ENCODE measurements at places on chromosomes 1 and 21. TPM values are rescaled to one million over a fixed set of nuclear protein-coding genes. Genes with fewer than 3 reads are reported as not detected.
A peak's percentile ranks its signal among the peaks of the same experiment; 100 is the strongest.

DNA sequence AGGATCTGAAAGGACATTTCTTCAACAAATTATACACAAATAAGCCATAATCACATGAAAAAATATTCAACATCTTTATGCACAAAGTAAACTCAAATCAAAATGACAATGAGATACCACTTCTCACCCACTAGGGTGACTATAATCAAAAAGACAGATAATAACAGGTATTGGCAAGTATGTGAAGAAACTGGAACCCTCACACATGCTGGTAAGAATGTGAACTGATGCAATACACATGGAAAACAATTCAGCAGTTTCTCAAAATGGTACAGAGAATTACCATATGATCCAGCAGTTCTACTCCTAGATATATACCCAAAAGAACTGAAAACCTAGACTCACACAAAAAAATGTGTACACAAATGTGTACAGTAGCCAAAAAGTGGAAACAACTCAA, 62.5 kb downstream of the CHD5 start:
- no peak for DNase-seq

GRCh38 chr1:8409106-8409505, 91.2 kb downstream of the SLC45A1 start:
- no peak for DNase-seq

DNA sequence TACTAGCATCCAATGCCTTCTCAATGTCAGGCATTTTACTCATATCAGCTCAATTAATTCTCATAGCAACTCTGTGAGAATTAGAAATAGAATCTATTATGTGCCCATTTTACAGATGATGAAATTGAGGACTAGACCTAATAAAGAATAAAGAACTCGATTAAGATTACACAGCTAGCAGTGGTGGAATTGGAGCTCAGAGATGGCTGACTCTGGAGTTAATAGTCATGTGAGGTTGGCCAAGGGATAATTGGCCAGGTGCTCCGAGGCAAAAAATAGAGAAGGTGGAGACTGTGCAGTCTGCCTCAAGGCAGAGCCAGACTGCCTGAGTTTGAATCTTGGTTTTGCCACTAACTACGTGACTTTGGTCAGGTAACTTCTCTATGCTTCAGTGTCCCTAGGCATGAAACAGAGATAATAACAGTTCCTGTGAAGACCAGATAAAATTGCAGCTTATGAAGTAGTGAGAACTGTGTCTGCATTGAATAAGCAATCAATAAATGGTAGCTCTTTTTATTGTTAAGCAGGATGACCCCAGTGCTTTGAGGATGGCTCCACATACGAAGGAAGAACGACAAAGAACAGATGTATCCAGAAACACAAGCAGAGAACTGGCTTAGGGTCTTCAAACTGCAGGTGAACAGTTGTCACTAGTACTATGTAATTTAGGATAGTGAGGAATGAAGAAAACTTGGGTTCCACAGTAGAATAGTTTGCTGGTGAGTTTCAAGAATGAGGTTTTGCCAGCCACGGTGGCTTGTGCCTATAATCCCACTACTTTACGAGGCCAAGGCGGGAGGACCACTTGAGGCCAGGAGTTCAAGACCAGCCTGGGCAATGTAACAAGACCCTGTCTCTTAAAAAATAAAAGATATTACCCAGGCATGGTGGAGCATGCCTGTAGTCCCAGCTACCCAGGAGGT, 6.9 kb upstream of the CCSAP start:
- DNase-seq: no peak

- no peak for DNase-seq
Measured at GRCh38 chr21:43303275-43304178, 123.4 kb downstream of the SIK1 start.

DNA sequence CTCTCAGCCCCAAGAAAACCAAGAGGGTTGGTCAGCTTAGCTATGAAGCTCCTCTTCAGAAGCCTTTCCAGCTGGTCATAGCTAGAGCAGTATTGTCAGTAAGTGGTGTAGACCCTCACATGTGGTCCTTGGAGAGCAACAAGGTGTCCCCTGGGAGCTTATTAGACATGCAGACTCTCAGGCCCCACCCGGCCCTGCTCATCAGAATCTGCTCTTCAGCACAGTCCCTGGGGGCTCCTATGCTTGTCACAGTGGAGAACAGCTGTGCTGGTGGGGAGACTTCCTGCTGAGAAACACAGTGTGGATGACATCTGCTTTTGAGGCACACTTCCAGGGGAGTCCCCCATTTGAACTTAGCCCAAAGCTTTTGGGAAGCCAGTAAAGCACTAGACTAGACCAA, 21.9 kb upstream of the NEK2 start:
- no peak for DNase-seq

- DNase-seq: peak; percentile 76
Measured at GRCh38 chr1:36156329-36157114, 562 bp downstream of the MAP7D1 start.

GRCh38 chr1:40301541-40302299, 15.4 kb downstream of the COL9A2 start:
- no peak for DNase-seq

DNA sequence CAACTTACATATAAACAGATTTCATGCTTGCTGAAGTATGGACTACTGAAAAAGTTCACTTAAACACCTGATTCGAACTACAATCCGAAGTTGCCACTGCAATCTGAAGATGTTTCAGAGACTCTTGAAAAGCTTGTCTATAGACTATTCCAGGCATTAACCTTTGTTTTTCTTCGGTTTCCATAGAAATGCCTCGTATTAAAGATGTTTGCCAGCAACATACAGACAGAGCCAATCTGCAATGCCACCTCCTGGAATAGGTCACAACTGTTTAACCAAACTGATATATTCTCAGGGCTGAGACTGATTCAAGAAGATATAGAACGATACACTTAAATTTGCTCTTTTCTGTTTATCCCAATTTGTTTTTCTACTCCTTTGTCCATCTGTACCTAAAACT, 28.9 kb upstream of the DMRTB1 start:
- no peak for DNase-seq

- no peak for DNase-seq
Measured at GRCh38 chr1:154661110-154661509, 53.1 kb upstream of the ADAR start.

GRCh38 chr1:67214420-67215174, 48.3 kb downstream of the IL23R start:
- DNase-seq: no peak

DNA sequence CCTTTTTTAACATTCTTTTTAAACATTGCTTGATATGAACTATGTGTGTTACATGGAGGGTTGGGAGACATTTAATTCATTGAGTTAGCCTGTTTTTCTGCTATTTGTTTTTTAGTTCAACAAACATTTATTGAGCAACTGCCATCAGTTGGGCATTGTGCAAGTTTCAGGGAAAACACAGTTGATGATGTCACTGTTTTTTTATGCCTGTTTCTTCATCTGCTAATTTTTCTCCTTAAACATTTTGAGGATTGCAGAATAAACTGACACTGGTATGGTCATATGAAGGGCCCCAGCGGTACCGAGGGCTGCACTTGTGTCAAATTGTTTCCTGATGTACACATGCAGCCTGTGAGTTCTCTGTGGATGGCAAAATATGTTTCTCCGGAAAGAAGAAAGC, 253.0 kb downstream of the FGGY start:
- no peak for DNase-seq

GRCh38 chr21:38459490-38459889, 38.8 kb downstream of the ERG start:
- no peak for DNase-seq

- DNase-seq: no peak
Measured at GRCh38 chr1:218472885-218473284, 127.7 kb downstream of the TGFB2 start.

GRCh38 chr1:222769971-222770620, 33.1 kb downstream of the FAM177B start:
- no peak for DNase-seq

DNA sequence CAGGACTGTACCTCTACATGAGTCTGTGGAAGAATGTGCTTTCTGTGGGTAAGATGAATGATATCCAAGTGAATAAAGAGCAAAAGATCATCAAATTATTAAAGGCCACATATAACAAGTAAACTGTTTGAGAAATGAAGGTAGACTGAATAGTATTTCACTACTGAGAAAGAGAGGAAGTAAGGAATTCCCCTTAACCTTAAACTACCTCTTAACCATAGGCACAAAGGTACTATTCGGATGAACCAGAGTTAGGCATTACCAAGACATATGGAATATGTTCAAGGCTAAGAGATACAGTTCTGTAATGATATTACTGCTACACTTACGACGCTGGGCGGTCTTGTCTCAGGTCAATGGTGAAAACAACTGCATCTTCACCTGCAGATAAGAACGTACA, 25.5 kb downstream of the DCAF8 start:
- no peak for DNase-seq

DNA sequence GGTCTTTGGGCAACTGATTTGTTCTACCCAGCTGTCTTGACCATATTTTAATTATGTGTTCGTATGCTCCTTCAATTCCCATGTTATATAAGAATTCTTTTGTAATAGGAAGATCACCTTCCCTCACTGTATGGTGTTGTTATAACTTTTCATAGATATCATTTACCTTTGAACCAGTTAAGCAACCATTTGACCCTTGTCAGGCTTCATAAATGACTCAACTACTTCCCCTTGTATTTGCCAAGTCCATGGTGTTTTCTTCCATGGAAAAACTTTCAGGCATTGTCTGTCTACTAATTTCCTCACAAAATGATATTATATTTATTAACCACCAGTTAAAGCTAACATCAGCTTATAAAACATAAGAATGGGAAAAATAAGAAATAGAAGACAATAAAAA, 5.1 kb downstream of the BPNT1 start:
- no peak for DNase-seq

- no peak for DNase-seq
Measured at GRCh38 chr21:31156662-31157061, 118.4 kb upstream of the KRTAP19-8 start.

GRCh38 chr1:168907786-168908348, 178.9 kb upstream of the DPT start:
- no peak for DNase-seq

GRCh38 chr1:21574466-21575151, 65.4 kb downstream of the ALPL start:
- DNase-seq: no peak

DNA sequence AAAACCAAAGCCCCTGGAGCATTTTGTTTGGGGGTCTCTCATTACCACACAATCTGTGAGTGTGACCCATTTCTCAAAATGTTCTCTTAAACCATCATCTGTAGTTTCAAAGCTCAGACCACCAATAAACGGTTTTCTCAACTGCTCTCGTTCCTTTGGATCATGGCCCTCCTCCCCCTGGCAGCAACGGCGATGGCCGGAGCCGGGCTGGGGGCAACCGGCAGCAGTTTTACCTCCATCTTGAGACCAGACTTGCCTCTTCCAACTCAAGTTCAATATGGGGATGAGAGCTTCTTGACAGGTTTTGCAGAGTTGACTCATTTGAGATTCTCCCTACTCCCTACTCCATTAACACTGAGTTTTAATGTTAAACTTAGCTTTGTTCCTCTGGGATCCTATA, 29.7 kb downstream of the LRRC42 start:
- no peak for DNase-seq

DNA sequence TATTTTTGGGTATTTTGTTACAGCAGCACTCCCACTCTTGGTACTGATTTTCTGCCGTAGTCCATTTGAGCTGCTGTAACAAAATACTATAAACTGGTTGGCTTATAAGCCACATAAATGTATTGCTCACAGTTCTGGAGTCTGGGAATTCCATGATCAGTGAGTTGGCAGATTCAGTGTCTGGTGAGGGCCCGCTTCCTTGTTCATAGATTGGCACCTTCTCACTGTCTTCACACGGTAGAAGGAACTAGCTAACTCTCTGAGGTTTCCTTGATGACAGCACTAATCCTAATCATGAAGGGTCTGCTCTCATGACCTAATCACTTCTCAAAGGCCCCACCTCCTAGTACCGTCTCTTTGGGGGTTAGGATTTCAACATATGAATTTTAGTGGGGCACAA, 85.2 kb downstream of the HHAT start:
- DNase-seq: no peak

- DNase-seq: no peak
Measured at GRCh38 chr1:186492531-186493291, 31.8 kb upstream of the PDC start.

DNA sequence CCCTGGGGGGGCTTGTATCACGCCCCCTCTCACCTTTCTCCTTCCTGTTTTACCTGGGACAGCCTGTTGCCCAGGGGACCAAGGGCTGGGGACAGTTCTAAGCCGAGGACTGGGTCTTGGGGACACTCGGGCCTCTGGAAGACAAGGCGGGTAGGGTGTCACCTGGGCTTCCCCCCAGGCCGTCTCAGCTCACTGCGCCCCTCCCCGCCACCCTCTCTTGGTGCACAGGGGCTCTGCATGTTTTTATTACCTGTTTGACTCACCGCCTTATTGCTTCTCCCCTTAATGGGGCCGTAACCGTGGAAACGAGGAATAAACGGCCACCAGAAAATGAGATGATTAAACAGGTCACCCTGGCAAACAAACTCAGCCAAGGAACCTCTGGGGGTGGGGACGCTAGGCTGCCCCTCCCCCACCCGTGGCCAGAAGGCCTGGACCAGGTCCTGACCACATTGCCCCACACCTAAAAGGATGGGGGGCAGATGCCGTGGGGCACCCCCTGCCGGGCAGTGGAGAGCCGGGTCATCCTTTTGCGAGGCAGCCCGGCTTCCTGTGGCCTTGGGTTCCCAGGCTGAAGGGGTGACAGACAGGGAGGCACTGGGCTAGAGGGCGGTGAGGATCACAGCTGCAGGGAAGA, 109.9 kb downstream of the CASZ1 start:
- no peak for DNase-seq

DNA sequence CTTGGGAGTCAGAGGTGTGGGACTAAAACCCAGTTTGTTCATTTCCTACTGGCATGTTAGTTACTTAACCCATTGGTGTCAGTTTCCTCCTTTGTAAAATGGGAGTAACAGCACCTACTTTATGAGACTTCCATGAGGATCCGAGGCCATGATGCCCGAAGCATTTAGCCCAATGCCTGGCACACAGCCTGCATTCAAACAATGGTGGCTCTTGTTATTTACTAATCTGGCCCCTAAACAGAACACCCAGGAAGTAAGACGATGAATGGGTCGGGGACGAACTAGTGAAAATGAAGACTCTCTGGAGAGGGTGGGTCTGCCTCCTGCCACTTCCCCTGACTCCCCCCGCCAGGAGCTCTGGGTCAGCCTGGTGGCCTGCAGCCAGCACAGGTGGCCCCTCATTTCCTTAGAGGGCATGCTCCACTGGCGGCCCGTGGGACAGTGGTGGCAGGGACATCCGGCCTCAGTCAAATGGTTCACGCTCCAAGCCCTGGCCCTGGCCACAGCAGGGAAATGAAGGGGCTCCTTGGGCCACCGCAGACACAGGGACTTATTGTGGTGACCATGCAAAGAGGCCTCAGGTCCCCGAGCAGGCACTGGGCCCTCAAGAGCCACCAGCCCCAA, 9.5 kb upstream of the TAS1R2 start:
- no peak for DNase-seq

GRCh38 chr21:18030248-18030647, 211.1 kb upstream of the C21orf91 start:
- DNase-seq: no peak

- DNase-seq: no peak
Measured at GRCh38 chr1:230857077-230857476, 11.2 kb downstream of the C1orf198 start.

The APOBEC4 gene
- not detected for total RNA-seq

The HCN3 gene
- 4.7 TPM for total RNA-seq

The TMEM82 gene
- not detected for total RNA-seq

The NBPF6 gene
- not detected for total RNA-seq

The RSPH1 gene
- total RNA-seq: 7.8 TPM

The PAQR6 gene
- total RNA-seq: 4.4 TPM

The PDZK1 gene
- 0.23 TPM for total RNA-seq

The PLA2G2F gene
- total RNA-seq: 19.2 TPM

The CITED4 gene
- total RNA-seq: 17.9 TPM

The AK4 gene
- total RNA-seq: 51.9 TPM

The CRYBG2 gene
- 25.2 TPM for total RNA-seq

The CYP4X1 gene
- 6.0 TPM for total RNA-seq

The FAM131C gene
- 0.60 TPM for total RNA-seq

The AADACL4 gene
- not detected for total RNA-seq
